ENCODE measurements at places on chromosomes 5 and 9.

DNA sequence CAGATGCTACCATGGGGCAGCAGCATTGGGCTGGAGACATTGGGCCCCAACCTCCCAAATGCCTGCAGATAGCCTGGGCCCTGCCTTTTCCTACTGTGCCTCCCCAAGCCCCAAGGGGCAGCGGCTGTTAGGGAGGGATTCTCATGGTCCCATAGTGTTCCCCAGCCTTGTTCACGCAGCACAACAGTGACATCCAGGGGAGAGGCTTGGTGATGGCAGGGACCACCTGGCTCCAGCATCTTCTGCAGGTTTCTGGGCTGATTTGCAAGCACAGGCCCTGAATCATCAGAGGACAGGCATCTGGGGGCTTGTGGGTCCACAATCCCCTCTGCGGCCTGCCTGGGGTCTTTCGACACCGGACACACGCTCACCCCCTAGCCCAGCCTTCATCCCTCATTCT is 354.6 kb downstream of the SLIT3 start:
- DNase-seq = no peak

DNA sequence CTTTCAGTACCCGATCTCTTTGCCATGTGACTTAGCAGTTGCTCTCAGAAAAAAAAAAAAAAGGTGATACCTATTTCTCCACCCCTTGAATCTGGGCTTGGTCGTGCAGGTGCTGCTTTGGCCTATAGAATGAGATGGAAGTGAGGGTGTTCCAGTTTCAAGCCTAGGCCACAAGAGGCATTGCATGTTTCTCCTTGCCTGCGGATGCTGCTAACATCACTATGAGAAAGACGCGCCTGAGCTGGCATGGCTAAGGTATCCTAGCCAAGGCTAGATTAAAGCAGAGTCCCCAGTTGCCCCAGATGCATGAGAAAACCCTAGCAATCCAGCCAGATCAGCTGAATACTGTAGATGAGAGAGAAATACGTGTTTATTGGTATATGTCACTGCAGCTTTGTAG is 14.7 kb upstream of the CSF1R start:
- DNase-seq = no peak

DNA sequence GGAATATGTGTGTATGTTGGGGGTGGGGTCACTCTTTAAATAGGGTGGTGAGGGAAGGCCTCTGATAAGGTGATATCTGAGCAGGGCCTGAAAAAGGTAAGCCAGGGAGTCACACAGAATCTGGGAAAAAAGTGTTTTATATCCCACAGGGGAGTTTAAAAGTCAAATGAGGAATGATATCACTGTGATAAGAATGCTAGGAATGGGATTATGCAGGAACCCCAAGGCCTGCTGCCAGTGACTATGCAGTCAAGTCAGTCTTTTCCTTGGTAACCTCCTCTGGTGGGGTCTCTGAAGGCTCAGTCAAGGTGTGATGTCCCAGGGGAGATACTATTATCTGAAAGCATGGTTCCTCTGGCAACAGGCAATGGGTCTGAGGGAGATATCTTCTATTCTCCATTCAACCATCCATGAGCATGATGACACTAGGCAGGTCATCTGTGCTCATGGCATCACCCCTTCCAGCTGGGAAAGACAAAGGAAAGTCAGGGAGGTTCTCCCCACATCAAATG is 53.5 kb downstream of the GRIA1 start:
- DNase-seq = no peak

DNA sequence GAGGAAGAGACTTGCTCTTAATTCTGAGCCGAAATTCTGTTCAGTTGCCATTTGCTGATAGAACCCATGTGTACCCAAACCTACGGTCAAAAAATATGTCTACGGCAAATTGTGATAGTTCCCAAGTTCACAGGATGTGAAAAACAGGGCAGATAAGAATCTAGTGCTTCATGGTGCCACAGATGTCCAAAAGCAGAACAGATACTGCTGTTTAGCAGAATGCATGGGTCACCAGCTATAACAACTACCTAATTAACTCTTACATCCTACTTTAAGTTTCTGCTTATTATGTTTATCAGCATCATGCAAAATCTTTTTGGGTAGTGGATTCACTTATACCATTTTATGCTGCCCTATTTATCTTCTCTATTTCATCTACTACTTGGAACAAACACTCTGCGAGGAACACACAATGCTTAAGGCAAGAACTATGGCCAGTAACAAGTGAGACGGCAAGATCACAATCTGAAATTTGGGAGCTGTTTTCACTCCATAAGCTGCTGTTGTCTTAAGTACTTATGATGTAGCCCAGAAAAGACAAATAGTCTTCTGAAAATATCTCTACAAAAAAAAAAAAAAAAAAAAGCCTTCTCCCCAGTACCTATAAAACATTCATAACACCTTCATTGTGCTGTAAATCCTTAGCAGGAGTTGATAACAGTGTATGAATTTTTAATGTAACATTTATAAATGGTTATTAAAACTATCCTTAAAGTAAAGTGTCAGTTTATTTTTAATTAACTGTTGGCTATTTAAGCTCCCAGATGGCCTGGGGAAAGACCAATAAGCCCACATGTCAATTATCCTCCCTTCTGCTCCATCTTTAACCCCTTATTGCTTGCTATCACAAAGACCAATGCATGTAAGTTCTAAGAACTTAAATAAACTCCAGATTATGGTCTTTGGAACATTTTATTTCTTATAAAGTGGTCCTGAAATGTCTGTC is 232.3 kb downstream of the TLR4 start:
- no peak for DNase-seq

GRCh38 chr5:82091617-82092016 is 119.8 kb downstream of the ATG10 start:
- no peak for DNase-seq

DNA sequence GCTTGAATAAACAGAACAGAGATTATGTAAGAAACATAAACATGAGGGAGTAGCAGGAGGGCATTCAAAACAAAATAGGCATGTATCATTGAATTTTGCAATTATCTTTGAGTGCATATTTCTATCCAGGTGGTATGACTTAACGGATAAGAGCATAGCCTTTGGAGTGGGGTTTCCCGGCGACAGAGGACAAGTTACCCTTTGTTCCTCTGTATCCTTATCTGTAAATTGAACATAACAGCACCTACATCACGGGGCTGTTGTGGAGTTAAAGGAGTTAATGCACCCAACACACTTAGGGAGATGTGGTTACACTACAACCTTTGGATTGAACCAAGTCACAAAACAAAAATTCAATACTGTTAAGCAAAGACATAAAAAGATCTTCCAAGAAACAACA is 314.6 kb upstream of the KIF2A start:
- DNase-seq = no peak

DNA sequence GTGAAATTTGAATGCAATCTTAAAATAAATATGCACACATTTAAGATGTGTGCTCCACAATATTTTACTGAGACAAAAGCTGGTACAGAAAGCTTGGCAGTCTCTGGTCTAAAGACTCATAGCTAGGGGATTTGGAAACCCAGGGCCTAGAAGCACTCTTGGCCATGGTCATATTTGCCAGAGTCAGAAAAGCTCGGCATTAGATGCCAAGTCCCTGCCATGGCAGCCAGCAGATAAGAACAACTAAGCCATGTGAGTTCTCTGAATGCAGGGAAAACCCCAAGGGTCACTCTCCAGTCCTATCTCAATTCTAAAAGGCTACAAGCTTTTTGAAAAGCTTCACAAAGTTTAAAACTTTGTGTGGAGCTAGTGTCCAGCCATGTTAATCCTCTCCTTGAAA is 119.5 kb downstream of the FAM114A2 start:
- DNase-seq = no peak

GRCh38 chr5:1078851-1079250 is 33.0 kb downstream of the SLC12A7 start:
- no peak for DNase-seq

DNA sequence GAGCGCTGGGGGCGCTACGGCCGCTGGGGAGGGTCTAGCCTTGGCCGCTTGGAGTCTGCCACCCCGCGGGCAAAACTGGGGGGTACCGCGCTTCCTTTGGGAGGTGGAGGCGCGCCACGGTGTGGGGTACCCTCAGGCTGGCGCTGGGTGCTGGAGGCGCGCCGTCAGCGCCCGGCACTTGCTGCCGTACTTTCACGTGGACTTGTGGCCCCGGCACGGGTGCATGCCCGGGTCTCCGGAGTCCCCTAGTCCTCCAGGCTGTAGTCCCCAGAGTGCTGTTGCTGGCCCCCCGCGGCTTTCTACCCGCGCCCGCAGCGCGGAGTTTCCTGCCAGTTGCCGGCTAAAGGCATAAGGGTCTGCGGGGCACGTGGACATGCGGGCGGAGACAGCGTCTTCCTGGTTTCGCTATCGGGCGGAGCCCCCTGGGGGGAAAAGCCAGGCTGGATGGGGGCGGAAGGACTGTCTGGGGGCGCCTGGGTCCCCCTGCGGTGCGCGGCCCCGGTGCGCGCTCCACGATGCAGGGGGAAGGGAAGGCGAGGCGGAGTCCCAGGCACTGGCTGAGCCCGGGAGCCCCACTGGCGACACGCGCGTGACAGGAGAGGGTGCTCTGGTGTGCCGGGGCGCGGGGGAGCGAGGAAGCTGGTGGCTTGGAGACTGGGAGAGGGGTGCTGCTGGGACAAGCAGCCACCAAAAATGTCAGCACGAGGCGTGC is 666 bp downstream of the PPARGC1B start:
- DNase-seq = no peak

DNA sequence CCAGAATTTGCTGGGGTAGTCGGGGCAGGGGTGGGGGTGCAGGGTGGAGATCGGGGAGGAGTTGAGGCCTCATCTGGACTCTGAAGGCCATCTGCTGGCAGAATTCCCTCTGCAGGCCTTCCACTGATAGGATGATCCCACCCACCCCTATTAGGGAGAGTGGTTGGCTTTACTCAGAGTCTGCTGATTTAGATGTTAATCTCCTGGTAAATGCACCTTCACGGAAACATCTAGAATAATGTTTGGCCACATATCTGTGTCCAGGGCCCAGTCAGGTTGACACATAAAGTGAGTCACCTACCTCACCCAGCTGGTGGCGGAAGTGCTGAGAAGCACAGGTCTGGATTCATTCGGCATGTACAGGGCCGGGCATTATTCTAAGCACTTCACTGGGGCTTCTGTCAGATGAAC is 50.0 kb downstream of the DAPK1 start:
- no peak for DNase-seq

DNA sequence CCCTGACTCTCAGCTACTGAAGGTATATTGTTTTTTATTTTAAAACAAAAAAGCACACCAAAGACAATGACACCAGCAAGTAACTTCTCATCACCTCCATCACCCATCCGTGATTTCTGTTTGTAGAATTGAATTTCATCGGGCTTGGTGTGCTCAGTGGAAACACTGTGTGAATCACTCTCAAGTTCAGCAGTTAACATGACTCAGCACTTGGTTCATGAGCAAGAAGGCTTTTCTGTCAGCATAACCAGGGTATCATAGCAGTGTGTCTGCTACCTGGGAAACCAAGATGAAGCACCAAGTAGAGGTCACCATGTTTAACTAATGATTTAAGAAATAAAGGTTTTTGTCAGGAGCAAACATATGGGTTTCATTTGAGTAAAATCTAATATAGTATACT is 123.7 kb downstream of the INSYN2B start:
- no peak for DNase-seq

DNA sequence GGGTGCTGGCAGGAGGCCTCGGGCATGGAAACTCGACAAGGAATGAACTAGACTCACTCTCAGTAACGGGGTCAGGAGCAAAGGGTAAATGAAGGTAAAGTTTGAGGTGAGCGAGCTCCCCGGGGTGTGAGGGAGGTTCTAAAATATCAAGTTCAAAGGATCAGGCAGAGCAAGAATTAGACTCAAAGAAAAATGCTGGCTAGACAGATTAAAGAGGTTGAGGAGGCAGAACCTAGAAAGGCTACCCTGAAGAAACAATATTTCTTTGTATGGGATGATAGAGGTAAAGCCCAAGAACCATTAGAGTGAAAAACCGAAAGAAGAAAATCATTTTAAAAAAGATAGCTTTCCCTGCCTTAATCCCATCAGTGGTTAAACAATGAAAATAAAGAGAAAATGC is 386.7 kb upstream of the MEF2C start:
- no peak for DNase-seq

DNA sequence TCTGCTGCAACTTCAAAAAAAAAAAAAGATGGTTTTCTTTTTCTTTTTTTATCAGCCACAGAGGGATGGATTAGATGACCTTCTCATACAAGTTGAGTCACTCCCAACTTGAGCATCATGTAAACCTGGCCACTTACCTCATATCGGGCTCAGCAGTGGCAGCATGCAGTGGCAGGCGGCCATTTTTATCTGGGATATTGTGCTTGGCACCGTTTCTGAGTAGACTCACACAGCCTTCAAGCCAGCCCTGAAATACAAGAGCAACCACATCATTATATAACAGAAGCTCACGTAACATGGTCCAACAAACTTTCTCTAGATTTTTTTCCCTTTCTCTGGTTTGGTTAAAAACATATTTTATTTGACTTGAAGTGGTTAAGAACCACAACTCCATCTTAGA is 62.6 kb downstream of the ANKRD55 start:
- DNase-seq = no peak

GRCh38 chr5:127961006-127961762 is 122.4 kb upstream of the SLC12A2 start:
- DNase-seq = no peak

- DNase-seq = no peak
Measured at GRCh38 chr5:124650147-124650561, 96.3 kb downstream of the ZNF608 start.

- no peak for DNase-seq
Measured at GRCh38 chr9:116116393-116116792, 37.2 kb upstream of the PAPPA start.

- no peak for DNase-seq
Measured at GRCh38 chr5:159951834-159952233, 35.6 kb downstream of the ADRA1B start.

- DNase-seq = peak; percentile 86
Measured at GRCh38 chr9:105064248-105065097, 136.5 kb upstream of the ABCA1 start.

DNA sequence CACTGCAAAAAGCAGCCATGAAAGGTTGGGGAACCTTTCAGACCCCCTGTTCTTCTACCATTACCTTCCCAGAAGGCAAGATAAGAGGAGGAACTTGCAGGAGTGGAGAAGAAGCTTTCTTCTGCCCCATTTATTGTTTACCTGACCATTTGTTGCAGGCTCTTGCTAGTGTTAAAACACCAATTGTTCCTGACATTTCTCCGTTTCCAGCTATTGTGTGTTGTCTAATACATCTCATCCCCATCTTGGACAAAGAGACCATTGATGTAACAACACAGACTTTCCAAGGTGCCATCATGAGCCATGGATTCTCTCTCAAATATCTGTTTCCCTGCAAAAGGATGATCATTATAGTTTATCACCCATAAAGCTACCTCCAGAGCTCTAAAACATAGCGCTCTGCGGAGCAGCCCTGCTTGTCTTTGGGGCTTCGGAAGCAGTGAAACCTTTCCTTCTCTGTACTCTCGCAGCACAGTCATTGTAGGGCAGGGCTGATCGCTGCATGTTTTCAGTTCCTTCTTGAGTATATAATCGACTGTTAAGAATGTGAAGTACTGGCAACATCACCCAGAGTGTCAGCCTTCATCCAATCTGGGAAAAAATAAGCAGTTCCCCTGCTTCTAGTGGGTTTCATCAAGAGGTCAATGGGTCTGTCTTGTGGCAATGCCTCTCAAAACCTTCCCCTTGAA is 680.0 kb downstream of the SEMA5A start:
- DNase-seq = no peak
